Choroid plexus epithelial cell (primary cell): ENCODE measurements at places on chromosomes 7 and 10.
A peak's percentile ranks its signal among the peaks of the same experiment; 100 is the strongest.

GRCh38 chr7:137626469-137627067, 220.2 kb downstream of the DGKI start:
- peak; percentile 72 for DNase-seq

GRCh38 chr7:46512891-46513413, 591.9 kb upstream of the IGFBP3 start:
- DNase-seq: peak; percentile 93

DNA sequence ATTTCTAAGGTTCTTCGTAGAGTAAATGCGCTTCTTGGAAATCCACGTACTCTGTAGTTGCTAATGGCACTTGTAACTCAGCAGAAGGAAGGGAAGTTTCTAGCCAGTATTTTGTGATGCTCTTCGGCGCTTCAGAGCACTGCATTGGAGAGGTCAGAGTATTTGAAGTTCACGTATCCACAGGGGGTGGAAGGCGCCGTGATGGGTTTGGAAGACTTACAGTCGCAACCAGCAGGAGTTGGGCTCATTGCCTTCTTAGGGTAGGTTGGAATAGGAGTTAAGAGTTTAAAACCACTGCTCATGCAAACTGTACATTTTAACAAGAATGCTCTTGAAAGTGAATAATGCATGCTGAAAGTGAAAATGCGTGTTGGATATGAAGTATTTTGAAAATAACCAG, 49.1 kb downstream of the SHH start:
- peak; percentile 83 for DNase-seq

- no peak for DNase-seq
Observed at GRCh38 chr7:130296221-130296951, 3.4 kb downstream of the CPA4 start.

GRCh38 chr7:136266457-136266856, 289.3 kb upstream of the MTPN start:
- no peak for DNase-seq

GRCh38 chr10:14910953-14911352, 32.3 kb downstream of the SUV39H2 start:
- DNase-seq: no peak

- DNase-seq: no peak
Observed at GRCh38 chr7:140262242-140262903, 85.6 kb upstream of the KDM7A start.

- DNase-seq: no peak
Observed at GRCh38 chr10:69723653-69724052, 78.1 kb upstream of the COL13A1 start.

GRCh38 chr10:108184114-108184513, 1019.6 kb upstream of the SORCS1 start:
- DNase-seq: no peak

- DNase-seq: peak; percentile 10
Observed at GRCh38 chr10:974038-974784, 14.0 kb upstream of the GTPBP4 start.

DNA sequence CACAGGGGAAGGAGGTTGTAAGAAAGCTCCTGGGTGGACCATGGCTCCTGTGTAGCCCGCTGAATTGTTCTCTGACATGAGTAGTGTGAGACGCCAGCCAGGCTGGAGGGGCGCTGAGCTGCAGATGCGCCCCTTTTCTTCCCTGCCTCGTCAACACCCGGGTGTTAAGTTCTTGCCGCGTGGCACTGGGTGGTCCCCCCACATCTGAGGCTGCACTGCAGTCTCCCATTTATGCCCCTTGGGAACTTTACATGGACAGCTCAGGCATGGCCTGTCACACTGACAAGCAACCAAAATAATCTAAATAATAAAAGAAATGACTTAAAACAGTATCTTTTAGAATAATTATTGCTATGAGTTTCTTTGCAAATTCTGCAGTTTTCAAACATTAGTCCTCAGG, 34.6 kb upstream of the HSPA12A start:
- DNase-seq: no peak

DNA sequence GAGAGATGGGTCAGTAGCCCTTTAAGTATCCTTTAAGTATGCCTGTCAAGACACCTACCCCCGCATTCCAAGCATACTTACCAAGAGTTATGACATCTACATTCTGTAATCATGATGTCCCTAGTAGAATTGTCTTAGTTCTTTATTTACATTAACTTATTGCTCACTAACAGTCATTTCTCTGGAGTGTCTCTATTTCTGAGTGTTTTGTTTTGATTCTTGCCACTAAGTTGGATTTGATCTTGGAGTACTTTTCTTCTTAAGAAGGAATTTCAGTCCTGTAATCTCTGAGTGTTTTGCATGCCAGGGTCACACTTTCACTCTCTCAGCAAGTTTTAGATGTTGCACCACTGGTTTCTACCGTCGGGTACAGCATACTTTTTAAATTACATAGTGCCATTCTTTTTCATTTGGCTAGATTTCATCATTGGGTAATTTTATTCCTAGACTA, 1053.9 kb downstream of the KCNMA1 start:
- peak; percentile 93 for DNase-seq

DNA sequence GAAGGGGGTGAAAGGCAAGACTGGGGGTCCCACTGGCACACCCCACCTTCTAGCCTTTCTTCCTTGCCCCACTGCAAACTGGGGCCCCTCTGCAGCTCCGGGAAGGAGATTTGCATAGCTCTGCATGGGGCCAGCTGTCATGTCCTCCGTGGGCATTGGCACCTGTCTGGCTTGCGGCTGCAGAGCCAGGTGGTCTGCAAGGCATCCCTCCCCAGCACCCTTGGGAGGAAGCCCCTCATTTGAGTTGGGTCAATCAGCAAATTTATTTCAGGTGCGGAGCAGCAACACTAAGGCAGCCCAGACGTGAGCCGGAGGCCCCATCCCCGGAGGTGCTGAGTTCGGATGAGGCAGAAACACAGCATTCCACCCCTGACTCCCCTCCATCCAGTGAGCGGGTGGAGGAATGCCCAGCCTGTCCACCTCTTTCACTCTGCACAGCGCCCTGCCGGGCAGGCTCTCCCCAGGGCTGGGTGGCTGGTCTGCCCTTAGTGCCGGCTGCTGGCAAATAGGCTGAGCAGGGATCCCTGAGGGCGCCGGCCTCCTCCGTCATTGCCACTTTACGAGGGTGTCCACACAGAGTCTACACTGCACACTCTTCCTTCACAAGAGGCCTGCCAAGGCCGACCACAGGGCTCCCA, 143.2 kb downstream of the TCERG1L start:
- no peak for DNase-seq

DNA sequence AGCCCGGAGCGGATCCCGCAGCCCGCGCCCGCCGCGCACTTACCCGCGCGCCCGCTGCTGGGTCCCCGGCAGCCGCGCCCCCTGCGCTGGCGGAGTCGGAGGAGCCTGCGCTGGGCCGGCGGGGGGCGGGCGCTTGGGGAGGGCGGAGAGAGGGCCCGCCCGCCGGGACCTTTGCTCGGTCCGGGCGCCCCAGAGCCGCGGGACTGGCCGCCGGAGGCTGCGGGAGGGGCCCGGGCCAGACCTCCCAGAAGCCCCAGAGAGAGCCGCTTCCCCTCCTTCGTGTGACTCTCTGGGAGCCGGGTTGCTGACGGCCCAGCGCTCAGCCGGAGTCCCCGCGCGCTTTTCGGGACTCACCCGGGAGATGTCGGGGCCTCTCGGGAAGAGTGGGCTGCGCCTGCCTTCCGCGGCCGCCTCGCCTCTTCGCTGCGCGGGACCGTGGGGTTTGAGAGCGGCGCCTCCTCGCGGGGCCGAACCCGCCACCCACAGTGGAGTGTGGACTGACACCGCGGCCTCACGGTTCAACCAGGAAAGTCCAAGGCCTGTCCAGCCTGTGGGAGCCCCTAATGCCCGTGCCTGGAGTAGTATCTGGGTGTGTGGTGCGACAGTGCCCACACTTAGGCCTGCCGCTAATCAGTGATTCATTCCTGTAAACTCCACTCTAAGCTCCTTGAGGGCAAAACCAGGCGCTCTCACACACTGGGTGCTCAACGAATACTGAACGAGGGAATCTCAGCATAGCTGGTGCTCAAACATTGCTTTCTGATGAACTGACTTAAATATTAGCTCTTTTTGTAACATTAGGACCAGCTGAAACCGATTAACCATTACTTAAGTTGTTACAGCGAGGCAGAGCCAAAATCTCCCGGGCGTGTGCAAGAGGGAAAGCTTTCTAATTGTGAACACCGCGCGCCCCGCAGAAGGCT, at the start of gene GSDME:
Gene GSDME, minus strand, starts transcription at position 112 of the 923 bp plus-strand sequence. CDS start 7,690 bp downstream, outside the sequence.
- DNase-seq: peak; percentile 48

- no peak for DNase-seq
Observed at GRCh38 chr7:36021917-36022550, 131.0 kb upstream of the EEPD1 start.

GRCh38 chr10:59229441-59229840, 53.0 kb downstream of the PHYHIPL start:
- DNase-seq: no peak
